ENCODE measurements at places on chromosomes 4 and X.

GRCh38 chrX:107704181-107704580 lies 71.4 kb downstream of the TSC22D3 start:
- DNase-seq = no peak

GRCh38 chr4:19725130-19725529 lies 526.6 kb upstream of the SLIT2 start:
- no peak for DNase-seq

DNA sequence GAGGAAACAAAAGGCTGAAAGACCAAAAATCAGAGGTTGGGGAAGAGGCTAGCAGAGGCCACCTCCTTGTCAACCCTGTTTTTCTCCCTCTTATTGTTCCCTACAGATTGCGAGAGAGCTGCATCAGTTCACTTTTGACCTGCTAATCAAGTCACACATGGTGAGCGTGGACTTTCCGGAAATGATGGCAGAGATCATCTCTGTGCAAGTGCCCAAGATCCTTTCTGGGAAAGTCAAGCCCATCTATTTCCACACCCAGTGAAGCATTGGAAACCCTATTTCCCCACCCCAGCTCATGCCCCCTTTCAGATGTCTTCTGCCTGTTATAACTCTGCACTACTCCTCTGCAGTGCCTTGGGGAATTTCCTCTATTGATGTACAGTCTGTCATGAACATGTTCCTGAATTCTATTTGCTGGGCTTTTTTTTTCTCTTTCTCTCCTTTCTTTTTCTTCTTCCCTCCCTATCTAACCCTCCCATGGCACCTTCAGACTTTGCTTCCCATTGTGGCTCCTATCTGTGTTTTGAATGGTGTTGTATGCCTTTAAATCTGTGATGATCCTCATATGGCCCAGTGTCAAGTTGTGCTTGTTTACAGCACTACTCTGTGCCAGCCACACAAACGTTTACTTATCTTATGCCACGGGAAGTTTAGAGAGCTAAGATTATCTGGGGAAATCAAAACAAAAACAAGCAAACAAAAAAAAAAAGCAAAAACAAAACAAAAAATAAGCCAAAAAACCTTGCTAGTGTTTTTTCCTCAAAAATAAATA lies 179.9 kb downstream of the AR start:
- DNase-seq = no peak

GRCh38 chr4:177436456-177436855 lies 5.8 kb downstream of the AGA start:
- no peak for DNase-seq

DNA sequence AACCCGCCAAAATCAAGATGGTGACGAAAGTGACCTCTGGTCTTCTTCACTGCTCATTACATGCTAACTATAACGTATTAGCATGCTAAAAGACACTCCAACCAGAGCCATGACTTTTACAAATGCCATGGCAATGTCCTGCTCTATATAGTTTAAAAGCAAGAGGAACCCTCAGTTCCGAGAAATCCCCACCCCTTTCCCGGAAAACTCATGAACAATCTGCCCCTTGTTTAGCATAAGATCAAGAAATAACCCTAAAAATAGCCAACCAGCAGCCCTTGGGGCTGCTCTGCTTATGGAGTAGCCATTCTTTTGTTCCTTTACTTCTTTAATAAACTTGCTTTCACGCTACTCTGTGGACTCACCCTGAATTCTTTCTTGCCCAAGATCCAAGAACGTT lies 463.5 kb upstream of the FAM241A start:
- DNase-seq = no peak

- DNase-seq = no peak
Measured at GRCh38 chr4:171929477-171929876, 116.3 kb downstream of the GALNTL6 start.

GRCh38 chr4:17650406-17650805 lies 36.0 kb downstream of the MED28 start:
- no peak for DNase-seq

DNA sequence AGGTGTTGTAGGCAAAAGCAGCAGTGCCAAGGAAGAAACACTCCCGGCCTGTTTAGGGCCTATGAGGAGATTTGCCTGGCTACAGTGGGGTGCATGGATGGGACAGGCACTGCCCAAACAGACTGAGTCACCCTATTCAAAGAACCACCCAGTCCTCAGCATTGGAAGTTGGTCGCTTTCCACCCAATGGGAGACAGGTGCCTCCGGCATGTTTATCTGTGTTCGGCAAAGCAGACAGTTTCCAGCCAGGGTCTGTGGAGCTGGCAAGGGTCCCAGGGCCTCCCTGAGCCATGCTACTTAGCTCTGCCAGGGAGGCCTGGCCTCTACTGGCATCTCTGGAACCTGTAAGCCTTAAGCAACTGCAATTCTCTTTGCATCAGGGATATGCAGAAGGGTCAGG lies 165.1 kb upstream of the ATP6AP2 start:
- no peak for DNase-seq
